ENCODE measurements at places on chromosomes 12 and 14. TPM values are rescaled to one million over a fixed set of nuclear protein-coding genes. Genes with fewer than 3 reads are reported as not detected.

KERA gene
- polyA plus RNA-seq: 0.02 TPM

FOXN4 gene
- not detected for polyA plus RNA-seq

KRT6B gene
- not detected for polyA plus RNA-seq

PTPN21 gene
- 12.0 TPM for polyA plus RNA-seq

RAP1B gene
- polyA plus RNA-seq: 47.6 TPM

SRRM4 gene
- 0.38 TPM for polyA plus RNA-seq

PIK3C2G gene
- polyA plus RNA-seq: not detected

P3H3 gene
- polyA plus RNA-seq: 17.7 TPM

LRP1-AS gene
- polyA plus RNA-seq: not detected

All from right cardiac atrium (tissue), 5 donors.